ENCODE measurements at places on chromosomes 5 and 9.

DNA sequence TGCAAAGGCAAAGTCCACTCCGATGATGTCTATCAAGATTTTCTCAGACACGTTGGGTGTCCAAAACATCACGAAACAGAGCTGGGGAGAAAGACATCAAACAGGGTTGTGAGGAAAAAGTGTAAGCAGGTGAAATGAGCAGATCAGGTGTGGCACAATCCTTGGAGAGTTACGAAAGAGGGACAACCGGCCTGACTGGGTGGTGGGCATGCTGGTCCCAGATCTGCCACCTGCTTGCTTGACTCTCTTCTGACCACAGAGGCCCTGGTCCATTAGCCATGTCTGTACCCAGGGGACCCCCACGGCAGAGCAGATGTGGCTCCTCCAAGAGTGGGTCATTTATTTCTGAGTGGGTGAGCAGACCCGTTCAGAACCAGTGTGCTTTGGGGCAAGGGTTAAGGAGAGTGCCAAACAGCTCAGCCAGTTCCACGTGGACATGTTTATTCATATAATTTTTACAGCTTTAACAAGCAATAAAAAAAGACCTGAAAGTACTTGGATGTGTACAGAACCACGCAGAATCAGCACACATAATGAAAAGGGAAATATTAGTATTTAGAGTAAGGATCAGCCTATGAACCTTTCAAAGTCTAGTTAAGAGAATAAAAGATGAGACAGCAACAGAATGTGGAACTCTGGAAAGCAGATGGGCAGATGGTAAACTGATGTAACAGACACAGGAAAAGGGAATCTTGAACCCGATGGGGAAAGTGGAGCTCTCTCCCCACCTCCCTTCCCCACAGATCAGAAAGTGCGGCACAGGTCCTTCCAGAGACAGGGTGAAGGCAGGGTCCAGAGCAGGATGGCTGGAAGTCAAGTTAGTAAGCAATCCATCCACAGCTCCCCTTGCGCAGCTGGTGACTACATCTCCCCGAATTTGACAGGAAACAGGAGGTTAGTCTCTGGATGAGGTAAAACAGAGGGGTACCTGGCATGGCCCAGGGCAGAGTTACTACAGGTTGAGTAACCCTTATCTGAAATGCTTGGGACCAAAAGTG is 52.5 kb downstream of the OTULIN start:
- no peak for DNase-seq

- peak; percentile 64 for DNase-seq
Measured at GRCh38 chr9:93254806-93255493, 71.0 kb downstream of the WNK2 start.

GRCh38 chr5:169354921-169355320 is 54.0 kb upstream of the SLIT3 start:
- DNase-seq, result no peak

DNA sequence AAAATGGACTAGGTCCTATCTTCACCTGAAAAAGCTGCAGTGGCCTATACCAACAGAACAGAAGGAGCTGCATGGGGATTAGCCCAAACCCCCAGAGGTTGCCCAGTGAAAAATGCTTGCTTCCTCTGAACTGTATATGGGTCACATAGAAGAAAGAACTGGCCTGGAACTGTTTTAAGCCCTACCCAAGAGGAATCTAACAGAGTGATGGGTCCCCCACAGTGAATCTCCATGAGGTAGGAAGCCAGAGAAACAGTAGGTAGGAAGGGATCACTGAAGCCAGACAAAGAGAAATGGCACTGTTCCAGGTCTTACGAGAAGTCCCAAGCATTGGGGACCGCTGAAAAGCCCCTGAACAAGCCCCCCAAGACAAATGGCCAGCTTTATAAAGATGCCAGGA is 28.8 kb upstream of the TRIM32 start:
- DNase-seq, result no peak

- no peak for DNase-seq
Measured at GRCh38 chr9:10112798-10113197, 500.0 kb downstream of the PTPRD start.

DNA sequence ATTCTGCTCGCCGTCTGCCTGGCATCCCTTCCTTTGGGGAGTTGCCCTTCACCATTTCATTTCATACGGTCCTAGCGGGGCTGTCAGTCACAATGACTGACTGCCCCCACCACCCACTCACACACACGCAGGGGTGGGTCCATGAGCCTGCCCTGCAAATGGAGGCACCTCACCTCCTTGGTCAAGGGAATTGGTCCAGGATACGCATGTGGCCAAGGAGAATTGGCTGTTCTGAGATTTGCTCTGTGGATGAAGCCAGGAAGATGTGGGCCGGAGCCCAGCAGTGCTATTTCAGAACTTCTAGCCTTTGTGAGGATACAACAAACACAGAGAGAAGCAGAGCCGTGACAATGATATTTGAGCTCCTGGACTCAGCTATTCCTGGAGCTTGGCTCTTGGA is 17.0 kb downstream of the C1QTNF2 start:
- DNase-seq, result no peak

GRCh38 chr5:168843277-168844015 is 264.3 kb upstream of the PANK3 start:
- no peak for DNase-seq

- no peak for DNase-seq
Measured at GRCh38 chr5:127634007-127634406, 14.9 kb upstream of the CTXN3 start.

DNA sequence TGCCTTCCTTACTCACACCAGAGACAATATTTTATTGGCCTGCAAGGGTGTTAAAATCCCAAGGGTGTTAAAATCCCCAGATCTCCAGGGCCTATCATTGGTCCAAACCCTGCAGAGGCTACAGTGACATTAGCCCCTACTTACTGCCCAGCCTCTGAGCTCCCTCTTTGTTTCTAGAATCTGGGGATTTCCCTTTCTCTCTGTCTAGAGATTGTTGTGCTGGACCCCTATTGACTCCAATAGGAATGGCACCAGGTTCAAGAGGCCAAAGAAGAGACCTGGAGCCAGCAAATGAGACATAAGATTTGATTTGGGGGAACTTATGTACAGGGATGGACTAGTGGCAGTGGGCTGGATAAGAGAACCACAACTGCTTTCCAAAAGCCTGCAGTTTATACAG is 53.3 kb upstream of the ZBED3 start:
- no peak for DNase-seq

DNA sequence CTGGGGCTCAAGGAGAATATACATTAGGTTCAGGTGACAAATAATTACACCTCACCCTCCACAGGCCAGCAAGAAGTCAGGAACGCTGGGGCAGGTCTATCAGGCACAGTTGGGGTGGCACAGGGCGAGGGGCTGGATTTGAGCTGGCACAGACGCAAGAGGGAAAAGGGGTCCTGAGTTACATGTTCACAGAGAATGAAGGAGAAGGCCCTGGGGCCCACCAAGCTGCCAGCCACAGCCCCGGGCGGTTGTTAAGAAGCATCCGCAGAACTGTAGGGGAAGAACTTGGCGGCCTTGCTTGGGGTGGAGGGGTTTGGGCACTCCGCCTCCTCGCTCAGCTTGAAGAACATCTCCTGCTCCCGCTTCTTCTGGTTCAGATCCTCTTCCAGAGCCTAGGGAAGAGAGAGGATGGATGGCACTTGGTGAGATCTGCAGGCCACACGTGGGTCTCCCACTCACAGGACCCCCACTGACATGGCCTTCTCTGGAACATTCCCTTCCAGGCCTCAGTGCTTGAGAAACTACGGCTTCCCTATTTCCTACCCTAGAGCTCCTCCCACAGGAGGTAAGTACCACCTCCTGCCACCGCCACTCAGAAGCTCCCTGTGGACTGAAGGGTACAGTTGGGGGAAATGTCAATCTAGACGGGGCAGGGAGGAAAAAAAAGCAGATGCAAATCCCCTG is 38.3 kb upstream of the FBXW11 start:
- no peak for DNase-seq

GRCh38 chr5:12659686-12660085 is 755.4 kb upstream of the CTNND2 start:
- no peak for DNase-seq

DNA sequence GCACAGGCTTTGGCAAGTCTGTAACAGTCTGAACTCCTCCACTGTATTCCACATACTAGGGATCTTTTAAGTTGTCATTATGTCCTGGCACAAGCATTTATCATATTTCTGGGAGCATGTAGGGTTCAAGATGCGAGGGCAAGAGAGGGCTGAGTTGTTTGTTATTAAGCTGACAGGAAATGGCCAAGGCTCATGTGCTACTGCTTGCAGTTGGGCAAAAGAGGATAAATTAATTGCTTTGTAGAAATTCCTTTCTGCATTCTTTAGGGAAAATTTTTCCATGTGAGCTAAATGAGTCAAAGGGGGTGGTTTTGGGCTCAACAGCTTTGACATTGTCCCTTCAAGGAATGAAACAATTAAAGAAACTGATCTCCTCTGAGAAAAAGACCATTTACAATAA is 35.4 kb downstream of the DOCK8 start:
- no peak for DNase-seq

- DNase-seq, result no peak
Measured at GRCh38 chr5:28493456-28493855, 1455.1 kb upstream of the CDH9 start.

DNA sequence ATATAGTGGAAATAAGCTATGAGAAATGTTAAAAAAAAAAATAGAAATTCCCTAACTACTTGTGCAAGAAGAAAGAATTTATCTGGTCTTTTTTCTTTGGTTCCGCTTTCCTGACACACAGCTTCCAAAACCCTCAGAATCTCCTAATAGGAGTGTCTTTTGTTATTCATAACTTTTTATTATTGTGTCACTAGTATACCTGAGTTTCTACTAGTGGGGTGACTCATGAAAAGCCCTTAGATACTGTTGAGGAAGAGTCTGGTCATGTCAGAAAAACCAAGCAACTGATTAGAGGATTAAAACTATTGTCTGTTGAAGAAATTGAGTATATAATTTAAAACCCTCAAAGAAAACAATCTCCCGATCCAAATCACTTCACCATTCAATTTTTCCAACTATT is 152.8 kb upstream of the IFNE start:
- no peak for DNase-seq

DNA sequence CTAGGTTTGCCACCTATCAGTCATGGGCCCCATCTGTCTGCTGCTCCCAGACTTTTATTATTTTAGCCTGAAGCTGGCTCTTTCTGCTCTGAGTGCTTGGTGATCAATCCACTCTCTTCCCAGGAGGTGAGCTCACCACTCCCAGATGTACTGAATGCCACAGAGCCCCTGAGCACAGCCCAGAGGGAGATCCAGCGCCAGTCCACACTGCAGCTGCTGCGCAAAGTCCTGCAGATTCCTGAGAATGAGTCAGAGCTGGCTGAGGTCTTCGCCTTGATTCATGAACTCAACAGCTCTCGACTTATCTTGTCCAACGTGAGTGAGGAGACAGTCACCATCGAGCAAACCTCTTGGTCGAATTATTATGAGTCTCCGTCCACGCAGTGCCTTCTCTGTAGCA is 36.0 kb downstream of the HMGXB3 start:
- DNase-seq, result no peak

GRCh38 chr5:174459832-174460448 is 264.4 kb upstream of the MSX2 start:
- DNase-seq, result no peak

- no peak for DNase-seq
Measured at GRCh38 chr5:98975223-98975622, 46.4 kb upstream of the CHD1 start.

DNA sequence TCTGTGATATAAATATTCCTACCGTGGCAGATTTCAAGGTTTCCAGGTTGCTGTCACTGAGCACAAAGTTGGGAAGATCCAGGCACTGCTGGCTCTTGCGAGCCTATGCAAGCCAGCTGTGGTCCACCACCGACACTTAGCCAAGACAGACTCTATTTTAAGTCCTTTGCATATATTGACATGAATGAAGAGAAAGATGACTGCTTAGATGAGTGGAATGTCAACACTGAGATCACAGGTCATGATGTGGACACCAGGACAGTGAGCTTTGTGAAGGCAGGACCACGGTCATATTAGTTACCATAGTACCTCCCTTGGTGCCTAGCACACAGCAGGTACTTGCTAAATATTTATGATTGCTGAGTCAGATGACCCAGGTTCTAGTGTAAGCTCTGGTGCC is 217.0 kb downstream of the PAPPA start:
- no peak for DNase-seq

DNA sequence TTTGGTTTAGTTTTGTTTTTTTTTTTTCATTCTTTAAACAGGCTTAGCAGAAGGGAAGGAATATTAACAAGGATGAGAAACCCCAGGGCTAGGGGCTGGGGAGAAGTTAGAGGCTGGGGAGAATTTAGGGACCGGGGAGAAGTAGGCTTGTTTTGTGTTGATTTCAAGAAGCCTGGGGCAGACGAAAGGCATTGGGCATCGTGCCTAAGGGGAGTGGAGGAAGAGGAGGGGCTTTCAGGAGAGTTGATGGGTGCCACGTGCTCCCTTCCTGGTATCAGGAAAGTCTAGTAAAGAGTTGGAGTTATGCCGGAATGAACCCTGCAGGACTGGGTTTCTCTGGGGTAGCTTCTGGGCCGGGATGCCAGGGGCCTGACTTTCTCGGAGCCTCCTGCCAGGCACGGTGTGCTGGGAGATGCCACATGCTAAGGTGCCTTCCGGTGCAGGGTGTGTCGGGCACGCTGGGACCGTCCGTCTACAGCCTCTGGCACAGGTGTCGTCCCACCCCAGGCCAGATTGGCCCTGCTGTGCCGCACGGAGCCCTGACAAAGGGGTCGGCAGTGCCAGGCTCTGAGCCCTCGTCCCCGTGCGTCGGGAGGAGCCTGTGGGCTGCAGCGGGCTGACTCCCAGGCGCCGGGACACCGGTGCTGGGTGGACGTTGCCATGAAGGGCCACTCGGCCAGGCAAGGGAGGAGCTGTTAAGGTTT is 159.9 kb downstream of the OLFM1 start:
- no peak for DNase-seq

- DNase-seq, result no peak
Measured at GRCh38 chr5:170363671-170364070, 25.5 kb downstream of the KCNMB1 start.

DNA sequence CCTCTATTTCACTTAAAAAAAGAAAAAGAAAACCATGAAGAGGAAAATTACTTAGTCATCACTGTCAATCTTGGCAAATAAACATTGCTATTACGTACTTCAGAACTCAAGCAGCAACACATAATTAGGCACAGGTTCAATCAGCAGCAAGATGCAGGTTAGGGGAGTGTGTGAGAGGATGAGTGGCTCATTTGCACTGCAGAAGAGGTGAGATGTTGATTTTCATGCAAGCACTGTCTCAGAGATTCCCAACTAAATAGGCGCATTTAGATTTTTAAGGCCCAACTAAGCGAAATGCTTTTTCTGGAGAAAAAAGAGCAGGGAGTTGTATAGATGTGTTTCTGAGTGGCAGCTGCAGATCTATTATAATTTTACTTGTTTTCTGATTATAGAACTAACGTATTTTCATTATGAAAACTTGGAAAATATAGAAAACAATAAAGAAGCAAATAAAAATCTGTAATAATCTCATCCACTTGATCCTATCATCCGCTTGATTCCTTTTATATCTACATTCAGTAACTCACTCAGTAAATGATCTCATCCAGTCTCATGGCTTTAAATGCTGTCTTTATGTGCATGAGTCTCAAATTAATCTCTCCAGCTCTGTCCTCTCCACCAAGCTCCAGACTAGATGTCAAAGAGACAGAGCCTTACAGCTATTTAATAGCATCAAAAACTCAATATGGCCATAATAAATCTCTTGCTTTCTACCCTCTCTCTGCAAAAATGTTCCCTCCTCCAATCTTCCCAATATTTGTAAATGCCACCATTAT is 162.5 kb downstream of the ZNF462 start:
- DNase-seq, result peak; percentile 7

GRCh38 chr5:138699482-138699881 is 53.7 kb upstream of the CTNNA1 start:
- no peak for DNase-seq

- no peak for DNase-seq
Measured at GRCh38 chr9:106420511-106420944, 442.4 kb upstream of the ZNF462 start.

- DNase-seq, result no peak
Measured at GRCh38 chr9:16753256-16753655, 117.2 kb downstream of the BNC2 start.
